ENCODE measurements at places on chromosomes 5 and 9.

DNA sequence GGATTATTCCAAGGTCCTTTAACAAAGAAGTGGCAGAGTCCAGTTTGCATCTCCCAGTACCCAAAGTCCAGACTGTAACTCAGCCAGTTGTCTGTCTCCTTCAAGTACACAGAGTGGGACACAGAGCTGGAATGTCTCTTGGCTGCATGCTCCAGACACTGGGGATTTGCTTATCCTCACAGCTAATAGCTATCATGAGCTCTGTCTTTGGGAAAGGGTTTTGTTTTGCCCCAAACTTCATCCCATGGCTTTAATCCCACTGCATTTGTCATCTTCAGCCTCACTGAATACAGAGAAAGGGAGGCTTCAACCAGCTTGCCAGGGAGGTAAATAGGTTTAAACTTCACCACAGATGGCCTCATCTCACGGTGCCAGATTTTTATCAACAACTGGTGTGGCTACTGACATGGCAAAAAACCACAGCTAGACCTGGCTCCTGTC lies 412.2 kb upstream of the SLC24A2 start:
- DNase-seq: no peak

GRCh38 chr9:133248726-133249295 lies 26.2 kb downstream of the ABO start:
- DNase-seq: no peak

- no peak for DNase-seq
Observed at GRCh38 chr9:90729351-90729750, 72.3 kb upstream of the SYK start.

- DNase-seq: peak; percentile 43
Observed at GRCh38 chr9:128026773-128027541, 40.2 kb downstream of the NAIF1 start.

- DNase-seq: no peak
Observed at GRCh38 chr9:116466271-116467235, 220.6 kb upstream of the TRIM32 start.

GRCh38 chr9:99867968-99868367 lies 38.5 kb upstream of the STX17 start:
- DNase-seq: no peak

DNA sequence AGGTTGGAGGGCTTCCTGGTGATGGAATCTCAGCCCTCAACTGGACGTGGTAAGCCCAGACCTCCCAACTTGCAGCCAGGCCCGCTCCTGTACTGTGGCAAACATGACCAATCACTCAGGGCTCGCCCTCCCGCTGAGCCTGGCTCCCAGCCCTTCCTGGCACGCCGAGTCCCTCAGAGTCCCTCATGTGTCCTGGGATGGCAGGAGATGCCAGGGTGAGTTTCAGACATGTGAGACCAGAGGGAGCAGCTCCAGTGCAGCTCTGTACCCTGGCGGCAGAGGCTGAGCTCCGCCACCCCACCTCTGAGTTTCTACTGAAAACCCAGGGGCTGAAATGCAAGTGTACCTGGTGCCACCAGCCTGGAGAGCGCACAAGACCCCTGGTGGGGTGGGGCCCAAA lies 42.0 kb upstream of the RXRA start:
- no peak for DNase-seq

DNA sequence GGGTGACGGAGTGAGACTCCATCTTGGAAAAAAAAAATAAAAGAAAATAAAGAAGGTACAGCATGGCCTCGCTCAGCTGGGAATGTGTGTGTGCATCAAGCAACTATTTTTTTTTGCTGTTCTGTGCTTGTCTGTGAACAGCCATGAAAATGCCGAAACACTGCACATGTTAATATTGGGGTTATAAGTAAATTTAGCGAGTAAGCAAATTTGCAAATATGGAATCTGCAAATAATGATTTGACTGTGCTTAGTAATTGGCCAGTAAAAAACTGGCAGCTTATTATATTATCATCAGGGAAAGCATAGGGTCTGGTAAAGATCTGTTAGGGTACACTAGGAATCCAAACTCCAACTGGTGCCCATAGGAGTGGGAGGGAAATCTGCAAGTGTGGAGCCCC lies 278.1 kb upstream of the KLF4 start:
- no peak for DNase-seq

GRCh38 chr9:124399323-124399967 lies 15.8 kb downstream of the PSMB7 start:
- DNase-seq: no peak

GRCh38 chr9:83238871-83239640 lies 176.1 kb upstream of the RASEF start:
- DNase-seq: no peak

- no peak for DNase-seq
Observed at GRCh38 chr5:126801992-126802294, 25.0 kb downstream of the LMNB1 start.

GRCh38 chr9:18699764-18700163 lies 225.8 kb downstream of the ADAMTSL1 start:
- DNase-seq: no peak

DNA sequence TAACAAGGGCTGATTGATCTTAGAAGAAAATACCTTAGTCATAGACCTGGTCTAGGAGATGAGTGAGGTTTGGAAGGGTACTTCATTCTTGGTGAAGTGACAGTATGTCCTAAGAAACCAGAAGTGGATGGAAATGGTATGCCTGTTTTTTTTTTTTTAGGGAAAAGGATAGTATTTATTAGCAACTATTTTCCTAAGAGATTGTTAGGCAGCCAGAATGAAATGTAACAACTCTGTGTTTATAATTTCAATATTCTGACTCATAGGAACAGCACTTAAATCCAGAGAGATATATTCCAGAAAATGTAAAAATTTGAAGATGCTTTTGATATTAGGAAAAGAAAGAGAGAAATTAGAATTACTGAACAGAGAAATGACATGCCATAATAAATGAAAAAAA lies 21.2 kb upstream of the ARL14EPL start:
- DNase-seq: no peak

DNA sequence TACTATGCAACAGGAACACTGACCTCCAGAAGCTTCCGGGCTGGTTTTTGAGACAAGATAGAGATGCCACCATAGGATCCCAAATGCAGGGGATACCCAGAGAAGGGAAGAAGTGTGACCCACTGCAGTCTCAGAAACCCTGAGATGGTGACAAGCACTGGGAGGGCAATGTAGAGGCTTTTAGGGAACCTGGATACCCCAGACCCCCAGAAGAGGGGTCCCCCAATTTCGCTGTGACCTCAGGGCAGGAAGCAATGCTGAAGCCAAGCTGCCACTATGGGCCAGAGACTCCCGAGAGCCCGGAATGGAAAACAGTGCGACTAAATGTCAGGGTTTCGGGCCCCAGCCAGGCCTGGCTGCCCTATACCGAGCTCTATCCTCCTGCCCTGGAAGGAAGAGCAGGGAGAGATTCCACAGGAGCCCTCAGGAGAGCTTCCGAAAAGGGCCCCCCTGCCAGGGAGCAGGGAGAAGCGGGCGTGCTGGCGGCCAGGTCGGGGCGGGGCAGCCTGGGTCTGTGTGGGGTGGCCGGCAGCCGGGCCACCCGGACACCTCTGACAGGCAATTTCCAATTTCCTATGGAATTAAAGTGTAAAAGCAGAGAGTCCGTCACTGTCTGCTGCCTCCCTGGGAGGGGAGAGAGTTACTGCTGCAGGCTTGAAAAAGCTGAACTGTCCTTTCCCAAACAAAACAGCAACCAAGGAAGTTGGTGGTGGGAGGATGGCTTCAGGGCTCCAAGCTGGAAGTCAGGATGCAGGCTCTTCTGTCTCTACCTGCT lies 154.2 kb downstream of the FGF18 start:
- DNase-seq: no peak

GRCh38 chr9:90969021-90969675 lies 167.5 kb downstream of the SYK start:
- no peak for DNase-seq

- no peak for DNase-seq
Observed at GRCh38 chr9:76688471-76689238, 75.6 kb upstream of the PCA3 start.

GRCh38 chr5:170181902-170182301 lies 50.9 kb upstream of the C5orf58 start:
- no peak for DNase-seq

DNA sequence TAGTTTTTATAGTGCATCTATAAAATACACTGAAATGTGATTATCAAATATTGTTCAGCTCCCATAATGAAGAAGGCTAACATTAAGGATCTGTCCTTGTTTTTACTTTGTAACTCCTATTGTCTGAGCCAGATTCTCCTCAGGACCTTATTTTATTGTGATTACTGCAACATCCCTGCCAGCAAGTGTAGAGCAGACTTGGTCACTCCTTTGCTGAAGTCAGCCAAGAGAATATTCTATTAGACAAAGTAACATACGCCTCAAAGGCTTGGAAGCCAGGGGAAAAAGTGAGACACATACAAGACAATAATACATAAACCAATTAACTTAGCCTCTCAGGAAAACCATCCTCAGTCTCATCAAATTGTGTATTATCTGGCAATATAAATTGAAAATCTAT lies 269.6 kb downstream of the ARL15 start:
- no peak for DNase-seq

DNA sequence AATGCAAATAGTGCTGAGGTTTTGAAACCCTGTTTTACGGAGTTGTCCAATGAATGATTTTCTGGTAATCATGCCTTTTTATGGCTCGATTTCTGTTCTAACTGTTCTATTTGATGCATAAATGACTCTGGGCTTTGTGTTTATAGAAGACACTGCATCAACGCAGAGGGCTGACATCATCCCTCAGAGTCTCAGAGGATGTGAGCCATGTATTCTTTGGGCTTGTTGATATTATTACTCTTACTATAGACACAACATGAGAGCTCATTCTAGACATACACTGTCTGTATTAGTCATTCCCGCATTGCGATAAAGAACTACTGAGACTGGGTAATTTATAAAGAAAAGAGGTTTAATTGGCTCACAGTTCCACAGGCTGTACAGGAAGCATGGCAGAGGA lies 31.6 kb downstream of the CDH6 start:
- DNase-seq: no peak

GRCh38 chr9:103789686-103790085 lies 304.4 kb upstream of the SMC2 start:
- DNase-seq: no peak

All from activated CD8-positive, alpha-beta memory T cell treated with anti-CD3 and anti-CD28 coated beads, Interleukin-2, amount 50 U/mL, for 4 hours (primary cell).